ENCODE measurements at places on chromosomes 4 and X. TPM values are rescaled to one million over a fixed set of nuclear protein-coding genes. Genes with fewer than 3 reads are reported as not detected.

Gene TRMT10A
- 10.1 TPM for total RNA-seq

Gene AADAT
- total RNA-seq = 5.7 TPM

- H3K27ac ChIP-seq = no peak overlapping the region
Measured at GRCh38 chr4:101977076-101977475, 186.5 kb downstream of the BANK1 start.

Gene IL2
- not detected for total RNA-seq

GRCh38 chr4:110139815-110140214 lies 58.6 kb downstream of the ELOVL6 start:
- no peak for DNase-seq
- no peaks in the 10 kb centered on the region for H3K36me3 ChIP-seq
- peaks cover 7% of the 10 kb centered on the region for H3K4me1 ChIP-seq
- H3K27me3 ChIP-seq = no peaks in the 10 kb centered on the region
- H3K4me3 ChIP-seq = no peak overlapping the region

GRCh38 chr4:5566526-5566925 lies 141.8 kb downstream of the EVC2 start:
- no peaks in the 10 kb centered on the region for H3K27me3 ChIP-seq
- DNase-seq = no peak
- H3K4me3 ChIP-seq = no peak overlapping the region
- H3K36me3 ChIP-seq = peaks cover 47% of the 10 kb centered on the region
- H3K4me1 ChIP-seq = no peaks in the 10 kb centered on the region

- H3K4me3 ChIP-seq = no peak overlapping the region
- DNase-seq = no peak
- peaks cover 33% of the 10 kb centered on the region for H3K27me3 ChIP-seq
- H3K27ac ChIP-seq = no peak overlapping the region
- no peaks in the 10 kb centered on the region for H3K4me1 ChIP-seq
Measured at GRCh38 chr4:6338175-6338950, 68.7 kb downstream of the WFS1 start.

Gene POLN
- total RNA-seq = 3.4 TPM

Gene TMSB15A
- total RNA-seq = 16.0 TPM

Gene NUDT10
- 1.3 TPM for total RNA-seq

Measured in muscle of leg (tissue), 16 donors.